ENCODE measurements at places on chromosomes 5 and 9.

DNA sequence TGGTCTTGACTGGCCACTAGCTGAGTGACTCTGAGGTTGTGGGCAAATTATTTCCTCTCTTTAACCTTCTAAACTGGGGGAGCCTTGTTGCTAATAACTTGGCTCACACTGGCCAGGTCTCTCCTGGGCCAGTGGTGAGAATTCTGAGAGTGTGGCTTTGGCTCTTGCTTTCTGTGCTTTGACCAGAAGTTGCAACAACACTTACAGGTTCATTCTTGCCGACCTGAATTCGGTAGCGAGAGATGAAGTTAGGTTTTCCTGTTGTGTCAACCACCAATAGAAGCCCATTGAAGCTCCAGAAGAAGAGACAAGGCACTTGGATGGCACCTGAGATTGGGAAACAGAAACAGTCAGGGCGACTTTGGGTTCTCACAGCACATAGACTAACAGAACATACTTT, 19.8 kb downstream of the FAXDC2 start:
- DNase-seq, result no peak

DNA sequence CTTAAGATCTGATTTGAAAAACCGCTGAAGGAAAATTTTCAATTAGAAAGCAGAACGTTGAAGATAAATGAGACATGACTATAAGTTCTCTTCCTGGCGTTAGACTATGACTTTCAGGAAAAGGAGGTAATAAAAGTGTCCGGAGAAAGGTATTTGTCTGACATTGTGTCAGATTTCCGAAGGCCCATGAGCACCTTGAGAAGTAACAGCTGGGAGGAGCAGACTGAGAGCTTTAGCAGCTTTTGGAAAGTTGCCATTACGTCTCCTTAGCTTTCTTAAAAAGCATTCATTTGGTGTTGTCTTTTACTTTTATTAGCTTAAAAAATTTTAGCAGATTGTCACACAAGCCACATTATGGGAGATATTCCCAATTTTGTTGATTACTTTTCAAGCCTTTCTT, 363.5 kb downstream of the NDUFS4 start:
- DNase-seq, result no peak

GRCh38 chr9:110578575-110579033, 937 bp downstream of the SVEP1 start:
- DNase-seq, result no peak

GRCh38 chr5:109239456-109239855, 170.3 kb downstream of the PJA2 start:
- DNase-seq, result no peak

- DNase-seq, result no peak
These were observed 38.8 kb downstream of the CWC27 start for GRCh38 chr5:64807520-64807919.

DNA sequence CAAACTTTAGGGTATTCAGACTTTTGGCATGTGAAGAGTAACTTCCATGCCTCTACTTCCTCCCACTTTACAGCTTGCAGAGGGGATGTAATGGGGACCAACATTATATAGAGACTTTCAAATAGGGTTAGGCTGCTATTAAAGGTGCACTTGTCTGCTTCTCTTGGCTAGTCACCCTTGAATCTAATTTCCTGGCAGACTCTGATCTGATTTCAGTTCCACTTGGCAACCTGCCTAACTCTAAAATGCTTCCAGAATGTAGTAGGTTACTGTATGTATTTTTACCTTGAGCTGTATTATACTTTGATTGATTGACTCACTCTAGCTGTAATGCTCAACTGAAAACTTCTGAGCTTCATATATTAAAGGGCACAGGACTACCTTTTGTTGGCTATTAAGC, 693.4 kb downstream of the KCTD16 start:
- no peak for DNase-seq

- no peak for DNase-seq
These were observed 163.7 kb downstream of the ROR2 start for GRCh38 chr9:91786132-91786896.

GRCh38 chr5:135442431-135443160, 4.6 kb downstream of the DCANP1 start:
- DNase-seq, result no peak

DNA sequence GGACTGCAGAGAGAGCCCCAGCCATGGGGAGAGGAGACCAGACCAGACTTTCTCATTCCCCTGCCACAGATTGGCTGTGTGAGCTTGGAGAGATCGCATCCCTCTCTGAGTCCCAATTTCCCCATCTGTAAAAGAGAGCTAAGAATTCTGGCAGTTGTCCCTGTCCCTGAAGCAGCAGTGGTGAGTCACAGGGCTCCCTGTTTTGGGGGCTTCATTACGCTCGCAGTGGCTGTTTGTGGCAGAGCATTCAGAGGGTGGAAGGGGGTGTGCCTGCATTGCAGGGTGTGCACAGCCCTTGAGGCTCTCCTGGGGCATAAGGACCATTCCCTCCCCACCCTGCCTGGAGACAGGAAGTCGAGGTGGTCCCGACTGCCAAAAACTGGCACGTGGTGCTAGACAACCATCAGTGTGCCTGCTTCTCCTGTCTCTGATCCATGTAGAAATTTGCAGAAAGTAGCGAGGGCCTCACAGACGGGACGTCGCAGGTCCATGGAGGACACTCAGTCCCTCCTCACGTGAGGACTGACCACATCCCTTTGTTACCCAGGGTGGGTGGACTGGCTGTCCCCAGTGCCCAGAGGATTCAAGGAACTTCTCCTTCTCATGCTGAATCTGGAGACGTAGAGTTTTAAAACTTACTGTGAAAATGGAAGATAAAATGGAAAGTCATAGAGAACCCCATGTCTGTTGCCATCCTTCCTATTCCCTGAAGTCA, 35.3 kb downstream of the HRH2 start:
- no peak for DNase-seq

GRCh38 chr9:118183576-118183975, 479.4 kb downstream of the TLR4 start:
- no peak for DNase-seq

DNA sequence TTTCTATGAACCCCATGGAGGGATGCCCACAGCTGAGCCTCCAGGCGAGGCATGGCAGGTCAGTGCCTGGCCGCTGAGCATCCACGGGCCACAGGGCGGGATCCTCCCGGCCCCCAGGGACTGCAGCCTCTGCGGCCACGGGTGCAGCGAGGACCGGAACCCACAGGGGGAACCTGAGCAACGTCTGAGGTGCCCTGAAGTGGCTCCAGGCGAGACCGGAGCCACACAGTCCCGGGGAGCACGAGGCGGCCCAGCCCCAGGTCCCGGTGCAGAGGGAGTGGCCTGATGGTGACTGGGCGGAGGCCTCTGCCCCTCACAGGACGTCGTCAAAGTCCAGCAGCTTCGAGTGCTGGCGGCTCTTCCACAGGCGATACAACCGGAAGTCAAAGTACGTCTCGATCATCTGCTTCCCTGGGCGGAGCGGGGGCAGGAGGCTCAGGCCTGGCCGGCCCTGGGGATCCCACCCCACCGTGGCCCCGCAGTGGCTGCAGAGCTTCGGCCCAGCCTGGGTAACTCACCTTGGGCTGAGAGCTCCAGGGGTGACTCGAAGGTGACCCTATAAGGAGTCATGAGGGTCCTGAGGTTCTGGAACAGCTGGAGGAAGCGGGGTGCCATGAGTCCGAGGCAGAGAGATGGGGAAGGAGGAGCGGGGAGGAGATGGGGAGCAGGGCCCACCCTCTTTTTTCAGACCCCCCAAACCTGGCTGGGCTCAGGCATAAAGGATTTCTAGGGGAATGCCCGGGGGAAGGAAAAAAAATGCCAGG, 8.1 kb upstream of the ENTPD8 start:
- DNase-seq, result no peak

Data from NCI-H1436 (cell line).